Iris pigment epithelial cell (primary cell): ENCODE measurements at places on chromosomes 7 and 10.

- DNase-seq = peak; percentile 54
Observed at GRCh38 chr10:124647421-124648130, 96.6 kb downstream of the FAM53B start.

GRCh38 chr10:23780331-23780730, 341.5 kb downstream of the OTUD1 start:
- DNase-seq = no peak

GRCh38 chr10:53453196-53453595, 680.6 kb upstream of the MBL2 start:
- no peak for DNase-seq

DNA sequence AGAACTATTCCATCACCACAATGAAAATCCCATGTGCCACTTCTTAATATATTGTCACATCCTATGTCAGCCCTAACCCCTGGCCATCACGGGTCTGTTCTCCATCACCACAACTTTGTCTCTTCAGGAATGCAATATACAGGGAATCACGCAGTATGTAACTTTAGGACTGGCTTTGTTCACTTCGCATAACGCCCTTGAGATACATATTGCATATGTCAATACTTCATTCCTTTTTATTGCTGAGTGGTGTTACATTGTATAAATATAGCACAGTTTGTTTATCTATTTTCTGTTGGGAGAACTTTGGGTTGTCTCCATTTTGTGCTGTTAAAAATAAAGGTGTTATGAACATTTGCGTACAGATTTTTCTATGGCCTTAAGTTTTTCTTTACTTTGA, 195.4 kb upstream of the ZMIZ1 start:
- no peak for DNase-seq
